GM23248 (cell line): ENCODE measurements at places on chromosomes 12 and 14. TPM values are rescaled to one million over a fixed set of nuclear protein-coding genes. Genes with fewer than 3 reads are reported as not detected.
A peak's percentile ranks its signal among the peaks of the same experiment; 100 is the strongest.

DNA sequence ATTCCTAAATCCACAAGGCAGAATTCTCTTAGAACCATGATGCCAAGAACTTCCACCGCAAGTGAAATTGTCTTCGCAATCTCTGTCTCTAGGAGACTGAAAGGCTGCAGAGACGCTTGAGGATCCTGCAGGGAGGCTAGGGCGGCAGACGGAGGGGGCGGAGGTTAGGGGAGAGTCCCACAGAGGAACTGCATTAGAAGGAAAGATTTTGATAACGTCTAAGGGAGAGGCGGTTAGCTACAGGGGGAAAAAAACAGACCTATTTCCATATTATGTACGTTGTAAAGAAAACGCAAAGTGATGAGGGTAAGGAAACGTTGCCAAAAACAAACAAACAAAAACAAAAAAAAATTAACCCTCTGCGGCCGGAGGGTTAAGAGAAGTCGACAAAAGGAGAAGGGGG, 595 bp downstream of the KLHL28 start:
- H3K36me3 ChIP-seq = no peaks in the 10 kb centered on the region
- peaks cover 40% of the 10 kb centered on the region for H3K4me1 ChIP-seq
- H3K27ac ChIP-seq = peak overlapping the region; percentile 90
- H3K4me3 ChIP-seq = peak overlapping the region; percentile 95

- DNase-seq = no peak
- H3K36me3 ChIP-seq = no peaks in the 10 kb centered on the region
- H3K4me3 ChIP-seq = no peak overlapping the region
Measured at GRCh38 chr12:4918950-4919660, 9.4 kb downstream of the KCNA1 start.

DNA sequence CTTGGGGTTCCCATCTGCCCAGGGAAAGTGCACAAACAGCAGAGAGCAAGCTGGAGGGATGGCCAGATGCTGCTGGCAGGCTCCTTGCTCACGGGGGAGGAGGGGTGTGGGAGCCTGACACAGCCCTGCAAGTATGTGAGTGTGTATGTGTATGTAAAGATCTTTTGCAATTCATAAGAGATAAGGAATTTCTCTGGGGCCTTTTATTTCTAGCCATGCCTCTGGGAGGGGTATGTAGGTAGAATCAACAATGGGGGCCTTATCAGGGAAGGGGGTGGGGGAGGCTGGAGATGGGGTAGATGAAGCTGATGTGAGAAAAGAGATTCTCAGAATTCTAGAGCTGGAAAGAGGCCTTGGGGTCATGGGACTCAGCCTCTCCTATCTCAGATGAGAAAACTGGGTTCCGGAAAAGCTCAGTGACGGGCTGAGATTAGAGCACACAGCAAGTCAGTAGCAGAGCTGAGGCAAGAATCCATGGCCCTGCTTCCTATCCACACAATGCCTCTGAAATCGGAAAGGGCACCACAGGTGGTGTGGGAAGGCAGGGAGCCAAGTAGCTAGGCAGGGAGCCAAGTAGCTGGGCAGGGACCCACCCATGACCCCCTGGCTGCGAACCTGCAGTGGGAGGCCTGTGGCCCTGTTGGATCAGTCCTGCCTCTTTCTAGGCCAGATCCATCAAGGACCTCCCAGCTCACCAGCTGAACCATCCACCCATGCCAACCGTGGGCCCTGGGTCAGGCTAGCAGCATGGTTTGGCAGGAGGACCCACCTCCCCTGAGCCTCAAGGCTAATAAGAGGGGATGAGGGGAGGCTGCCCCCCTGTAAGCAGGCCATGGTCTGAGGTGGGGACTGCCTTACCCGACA, 54.7 kb downstream of the PLEKHG3 start:
- no peaks in the 10 kb centered on the region for H3K27me3 ChIP-seq
- no peak overlapping the region for H3K4me3 ChIP-seq
- H3K4me1 ChIP-seq = peaks cover 33% of the 10 kb centered on the region
- no peaks in the 10 kb centered on the region for H3K36me3 ChIP-seq
- no peak overlapping the region for H3K27ac ChIP-seq

- peaks cover 66% of the 10 kb centered on the region for H3K36me3 ChIP-seq
- H3K27me3 ChIP-seq = no peaks in the 10 kb centered on the region
- no peaks in the 10 kb centered on the region for H3K4me1 ChIP-seq
- no peak overlapping the region for H3K27ac ChIP-seq
- no peak for DNase-seq
Measured at GRCh38 chr14:31127690-31128089, 79.9 kb downstream of the HECTD1 start.

DNA sequence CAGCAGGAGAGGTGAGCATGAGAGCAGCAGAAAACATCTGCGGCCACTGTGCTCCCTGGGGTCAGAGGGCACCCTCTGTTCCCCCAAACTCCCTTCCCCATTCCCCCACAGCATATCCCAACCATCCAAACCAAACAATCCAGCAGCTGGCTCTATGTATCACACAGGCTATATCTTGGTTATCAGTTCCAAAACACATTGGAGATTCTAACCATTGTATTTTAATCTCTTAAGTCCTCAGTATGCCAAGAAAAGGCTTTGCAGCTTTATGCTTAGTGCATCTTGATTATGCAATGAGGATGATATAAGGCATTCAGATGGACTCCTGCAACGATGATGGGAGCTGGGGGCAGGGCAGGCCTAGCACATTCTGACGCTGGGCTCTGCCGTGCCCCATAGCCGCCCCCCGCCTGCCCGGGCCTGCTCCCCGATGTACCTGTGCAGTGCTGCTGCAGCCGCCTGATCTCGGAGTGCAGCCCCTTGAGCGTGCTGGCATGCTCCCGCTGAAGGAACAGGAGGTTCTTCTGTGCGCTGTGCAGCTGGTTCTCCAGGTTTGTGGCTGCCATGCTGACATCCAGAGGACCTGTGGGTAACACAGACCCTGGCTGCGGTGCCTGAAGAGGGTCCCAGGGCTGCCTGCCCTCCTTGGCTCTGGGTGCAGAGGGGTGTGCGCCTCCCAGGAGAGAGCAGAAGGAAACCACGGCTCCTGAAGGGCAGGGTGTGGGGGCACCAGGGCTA, 29.6 kb downstream of the CCDC92 start:
- no peaks in the 10 kb centered on the region for H3K27me3 ChIP-seq
- H3K4me1 ChIP-seq = peaks cover 7% of the 10 kb centered on the region
- peak overlapping the region; percentile 59 for H3K27ac ChIP-seq
- no peak for DNase-seq

GRCh38 chr14:94779713-94780112, 9.8 kb upstream of the GSC start:
- peaks cover 9% of the 10 kb centered on the region; the same call in 1 of the 2 replicates for H3K4me1 ChIP-seq
- H3K27me3 ChIP-seq = no peaks in the 10 kb centered on the region
- H3K27ac ChIP-seq = no peak overlapping the region

DNA sequence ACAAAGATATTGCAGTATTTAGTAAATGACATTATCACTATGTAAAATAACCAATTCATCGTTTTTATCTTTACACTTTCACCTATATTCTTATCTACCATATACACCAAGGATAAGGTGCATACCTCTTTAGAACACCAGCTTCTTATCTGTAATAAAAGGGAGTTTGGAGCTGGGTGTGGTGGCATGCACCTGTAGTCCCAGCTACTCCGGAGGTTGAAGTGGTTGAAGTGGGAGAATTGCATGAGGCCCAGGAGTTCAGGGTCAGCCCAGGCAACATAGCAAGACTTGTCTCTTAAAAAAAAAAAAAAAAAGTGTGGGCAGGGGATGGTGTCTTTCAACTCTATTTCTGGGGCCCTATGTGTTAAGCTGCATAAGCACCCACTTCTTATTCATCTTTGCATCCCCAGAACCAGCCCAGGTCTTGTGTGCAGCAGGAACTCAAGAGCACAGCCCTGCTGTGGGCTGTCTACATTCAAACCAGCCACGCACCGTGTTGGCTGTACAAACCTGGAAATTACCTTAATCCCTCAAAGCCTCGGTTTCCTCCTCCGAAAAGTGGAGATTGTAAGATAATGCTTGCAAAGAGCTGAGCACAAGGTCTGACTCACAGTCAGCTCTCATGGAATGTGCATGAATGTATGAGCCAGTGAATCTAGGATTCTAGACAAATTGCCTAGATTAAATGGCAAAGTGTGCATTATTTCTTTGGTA, 256.6 kb upstream of the FOXN3 start:
- peak; percentile 78 for DNase-seq
- H3K27ac ChIP-seq = no peak overlapping the region
- H3K4me3 ChIP-seq = no peak overlapping the region
- H3K4me1 ChIP-seq = peaks cover 6% of the 10 kb centered on the region; the same call in 1 of the 2 replicates

GRCh38 chr12:21223930-21224329, 92.9 kb downstream of the SLCO1B1 start:
- no peaks in the 10 kb centered on the region for H3K4me1 ChIP-seq
- H3K36me3 ChIP-seq = no peaks in the 10 kb centered on the region
- H3K27me3 ChIP-seq = no peaks in the 10 kb centered on the region

DNA sequence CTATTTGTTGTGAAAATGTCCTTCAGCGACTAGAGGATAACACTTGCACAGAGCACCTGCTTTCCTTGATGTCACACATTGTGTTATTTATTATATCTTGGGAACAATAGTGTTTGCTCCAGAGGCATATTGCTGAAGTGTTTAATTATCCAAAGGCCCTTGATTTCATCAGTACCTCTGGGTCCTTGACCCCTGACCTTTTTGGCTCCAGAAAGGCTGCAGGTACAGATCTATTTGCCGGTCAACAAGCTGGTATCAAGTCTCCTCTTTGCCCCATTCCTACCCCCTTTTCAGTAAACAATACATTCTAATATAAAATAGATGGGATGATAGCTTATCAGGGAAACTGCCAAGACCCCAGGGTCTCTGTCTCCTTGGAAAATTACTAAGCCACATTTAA, 206.8 kb downstream of the DACT1 start:
- H3K27me3 ChIP-seq = no peaks in the 10 kb centered on the region
- H3K27ac ChIP-seq = no peak overlapping the region
- no peak overlapping the region for H3K4me3 ChIP-seq

GRCh38 chr12:125650587-125650986, 585.4 kb downstream of the AACS start:
- H3K4me1 ChIP-seq = no peaks in the 10 kb centered on the region
- no peak overlapping the region for H3K27ac ChIP-seq
- no peak for DNase-seq
- H3K4me3 ChIP-seq = no peak overlapping the region
- H3K36me3 ChIP-seq = no peaks in the 10 kb centered on the region

DNA sequence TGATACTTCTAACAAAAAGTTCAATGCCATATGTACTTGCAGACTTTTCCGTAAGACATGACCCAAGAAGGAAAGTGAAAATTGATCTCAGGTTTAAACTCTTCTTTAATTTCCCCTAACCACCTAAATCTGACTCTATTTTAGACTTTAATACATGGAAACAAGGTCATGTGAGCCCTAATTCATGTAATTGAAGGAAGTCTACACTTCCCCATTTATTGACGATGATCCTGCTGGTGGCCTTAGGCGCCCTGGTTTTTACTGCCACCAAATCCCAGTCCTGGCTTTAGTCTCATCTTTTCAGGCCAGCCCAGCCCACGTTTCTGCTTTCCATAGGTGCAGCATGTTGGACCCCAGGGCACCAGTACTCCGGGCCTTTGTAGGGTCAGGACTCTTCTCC, 157.9 kb downstream of the PELI2 start:
- no peak overlapping the region for H3K4me3 ChIP-seq
- DNase-seq = no peak
- no peaks in the 10 kb centered on the region for H3K27me3 ChIP-seq
- no peaks in the 10 kb centered on the region for H3K36me3 ChIP-seq
- peaks cover 37% of the 10 kb centered on the region for H3K4me1 ChIP-seq
- no peak overlapping the region for H3K27ac ChIP-seq

DNA sequence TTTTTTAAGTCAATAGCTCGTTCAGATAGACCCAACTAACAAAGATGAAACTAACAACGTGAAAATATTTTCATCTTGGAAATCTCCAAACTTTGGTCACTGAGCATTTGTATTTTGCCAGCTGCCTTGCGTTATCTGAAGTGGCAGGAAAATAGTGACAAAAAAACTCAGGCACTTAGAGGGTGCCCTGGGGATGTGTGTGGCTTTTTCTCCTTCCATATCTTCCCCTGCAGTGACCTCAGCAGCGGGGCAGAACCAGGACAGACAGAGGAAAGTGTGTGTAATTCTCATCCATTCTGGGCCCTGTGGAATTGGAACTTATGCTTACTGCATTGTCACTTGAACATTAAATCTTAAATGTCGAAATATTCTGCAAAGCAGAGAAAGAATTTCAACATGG, 152.0 kb downstream of the BCAT1 start:
- H3K4me3 ChIP-seq = no peak overlapping the region
- H3K27ac ChIP-seq = no peak overlapping the region
- H3K4me1 ChIP-seq = no peaks in the 10 kb centered on the region

GRCh38 chr14:102012336-102012735, 48.0 kb downstream of the DYNC1H1 start:
- no peak for DNase-seq
- H3K27me3 ChIP-seq = no peaks in the 10 kb centered on the region
- H3K36me3 ChIP-seq = peaks cover 92% of the 10 kb centered on the region

DNA sequence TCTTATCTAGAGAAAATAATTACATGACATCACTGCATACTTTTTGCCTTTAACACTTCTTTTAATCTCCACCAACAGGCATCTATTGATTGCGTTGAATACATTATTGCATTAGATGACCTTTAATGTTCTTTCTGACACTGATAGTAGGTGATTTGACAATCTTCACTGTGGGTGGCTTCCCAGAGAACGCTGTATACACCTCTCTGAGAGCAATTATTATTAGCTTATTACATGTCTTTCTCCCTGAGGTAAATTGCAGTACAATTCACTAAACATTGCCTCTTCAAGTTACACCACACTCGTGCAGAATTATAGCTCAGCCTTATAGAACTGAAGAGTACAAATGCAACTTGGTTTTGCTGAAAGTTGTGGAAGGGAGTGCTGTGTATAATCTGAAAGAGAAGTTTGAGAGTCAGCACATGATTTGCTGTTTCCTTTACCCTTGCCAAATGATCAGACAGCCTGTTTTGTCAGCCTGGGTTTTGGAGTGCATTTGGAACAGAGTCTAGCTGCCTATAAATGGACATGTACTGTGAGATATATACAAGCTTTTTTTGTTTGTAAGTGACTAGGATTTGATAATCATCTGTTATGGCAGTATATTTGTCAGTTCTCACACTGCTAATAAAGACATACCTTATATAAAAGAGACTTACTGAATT, 369.2 kb downstream of the CCER1 start:
- no peak overlapping the region for H3K4me3 ChIP-seq
- no peaks in the 10 kb centered on the region for H3K36me3 ChIP-seq
- DNase-seq = no peak
- H3K27me3 ChIP-seq = no peaks in the 10 kb centered on the region
- H3K27ac ChIP-seq = no peak overlapping the region

- peaks cover 12% of the 10 kb centered on the region for H3K4me1 ChIP-seq
- peak overlapping the region; percentile 47 for H3K27ac ChIP-seq
- peak; percentile 63 for DNase-seq
- H3K36me3 ChIP-seq = no peaks in the 10 kb centered on the region
- no peaks in the 10 kb centered on the region for H3K27me3 ChIP-seq
Measured at GRCh38 chr14:35197015-35197414, 74.7 kb downstream of the PRORP start.

Gene GRIP1
- not detected in 2 replicates for total RNA-seq

Gene KRT79
- total RNA-seq = not detected in 2 replicates

Gene OAS1
- not detected in 2 replicates for total RNA-seq

Gene VCPKMT
- total RNA-seq = 7.5 and 8.2 TPM in 2 replicates

Gene SPTB
- 0.11 and 0.51 TPM in 2 replicates for total RNA-seq

Gene SERPINA9
- not detected in 2 replicates for total RNA-seq

Gene MYBPC1
- total RNA-seq = not detected in 2 replicates

Gene WNT5B
- 505 and 529 TPM in 2 replicates for total RNA-seq

Gene ZNF384
- 17.3 and 26.2 TPM in 2 replicates for total RNA-seq

Gene TRMT61A
- 13.2 and 15.0 TPM in 2 replicates for total RNA-seq

Gene KRT6C
- not detected in 2 replicates for total RNA-seq

Gene HHIPL1
- total RNA-seq = 11.3 and 19.2 TPM in 2 replicates

Gene NOS1
- total RNA-seq = not detected in 2 replicates
